ENCODE measurements at places on chromosomes 7 and 10. TPM values are rescaled to one million over a fixed set of nuclear protein-coding genes. Genes with fewer than 3 reads are reported as not detected.
A peak's percentile ranks its signal among the peaks of the same experiment; 100 is the strongest.

Gene ASAH2
- total RNA-seq = 8.3 TPM

DNA sequence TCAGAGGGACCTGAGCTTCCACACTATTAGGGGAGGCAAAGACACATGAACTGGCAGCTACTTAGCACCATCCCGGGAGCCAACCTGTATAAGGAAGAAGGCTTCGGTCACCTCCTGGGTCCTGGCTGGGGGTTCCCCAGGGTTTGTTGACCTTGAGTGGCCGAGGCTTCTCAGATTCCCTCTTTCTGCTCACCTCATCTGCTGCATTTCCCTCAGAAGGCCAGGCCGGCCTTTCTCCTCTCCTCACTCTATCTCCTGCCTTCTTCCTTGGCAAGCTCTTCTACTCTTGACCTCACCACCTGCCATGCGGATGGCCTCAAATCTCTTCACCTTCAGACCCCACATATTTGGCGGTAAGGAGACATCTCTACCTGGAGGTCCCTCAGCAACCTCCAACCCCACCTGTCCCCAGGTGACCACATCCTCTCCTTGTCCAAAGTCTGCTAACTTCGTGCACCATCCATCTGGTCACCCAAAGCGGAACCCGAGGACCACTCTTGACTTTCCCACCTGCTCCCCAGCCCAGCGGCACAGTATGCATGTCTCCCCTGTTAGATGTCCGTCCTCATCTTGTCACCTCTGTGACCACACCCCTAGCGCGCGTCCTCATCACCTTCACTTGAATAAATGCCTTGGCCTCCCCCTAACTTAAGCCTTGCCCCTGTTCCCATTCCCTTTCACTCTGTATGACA lies 133.8 kb upstream of the UNC5B start:
- peak; percentile 34 for DNase-seq

Gene CPN1
- total RNA-seq = 1.3 TPM

DNA sequence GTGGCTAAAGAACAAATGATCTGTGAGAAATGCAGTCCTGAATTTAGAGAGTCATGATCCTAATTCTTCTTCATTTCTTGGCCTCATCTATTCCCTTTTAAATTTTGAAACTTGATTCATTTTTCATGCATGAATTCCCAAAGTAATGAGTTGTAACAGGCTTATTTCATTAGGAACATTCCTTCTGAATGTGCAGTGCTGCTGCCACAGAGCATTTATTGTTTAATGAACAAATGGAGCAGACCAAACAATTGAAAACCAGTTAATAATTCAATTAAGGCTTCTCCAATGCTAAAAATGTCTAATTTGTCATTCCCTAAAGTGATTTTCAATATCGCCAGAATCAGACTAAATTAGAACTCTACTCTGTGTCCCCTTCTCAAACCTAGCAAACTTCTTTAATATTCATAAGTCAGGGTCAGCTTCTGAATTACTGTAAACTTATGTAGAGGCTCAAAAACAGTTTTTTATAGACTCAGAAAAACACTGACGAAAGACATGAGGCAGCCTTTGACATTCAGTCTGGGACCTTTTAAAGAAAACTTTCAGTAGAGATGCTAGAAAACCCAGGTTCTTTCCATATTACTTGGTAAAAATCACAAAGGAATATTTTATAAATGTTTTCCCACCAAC lies 14.5 kb downstream of the LSMEM1 start:
- DNase-seq = no peak

DNA sequence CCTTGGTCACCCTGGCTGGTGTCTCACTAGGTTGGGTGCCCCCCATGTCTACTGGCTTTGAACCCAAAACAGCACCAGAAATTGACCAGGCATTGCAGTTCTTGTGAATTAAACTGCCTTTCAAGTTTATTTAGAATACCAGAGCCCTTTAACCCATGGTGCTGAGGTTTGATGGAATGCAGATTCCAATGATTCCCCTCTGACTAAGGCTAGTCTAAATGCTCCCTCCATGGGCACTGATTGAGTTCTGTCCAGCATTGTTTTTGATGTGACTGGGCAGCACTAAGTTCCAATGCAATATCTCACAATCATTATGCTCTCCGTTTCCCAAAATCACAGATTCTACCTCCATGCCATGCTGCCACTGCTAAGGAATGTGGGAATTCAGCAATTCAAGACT lies 1047.4 kb upstream of the LRRN3 start:
- no peak for DNase-seq

Gene INA
- total RNA-seq = 3.7 TPM

- DNase-seq = no peak
Observed at GRCh38 chr10:3046981-3047547, 20.3 kb upstream of the PFKP start.

DNA sequence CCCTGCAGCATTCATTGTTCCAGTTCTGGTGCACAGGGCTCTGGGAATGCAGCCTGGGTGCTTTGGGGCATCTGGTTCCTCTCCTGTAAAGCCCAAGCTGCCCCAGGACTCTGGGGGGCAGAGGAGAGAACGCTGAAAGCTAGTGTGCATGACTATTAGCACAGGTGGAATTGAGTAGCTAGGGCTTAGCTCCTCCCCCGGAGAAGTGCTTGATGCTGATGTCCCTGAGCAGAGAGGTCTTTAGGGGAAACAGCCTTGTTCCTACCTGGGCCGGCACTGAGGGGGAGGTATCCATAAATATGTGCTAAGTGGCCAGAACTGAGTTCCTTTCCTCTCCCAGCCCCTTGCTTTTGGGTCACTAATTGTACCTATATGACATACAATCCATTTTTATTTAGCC lies 3.9 kb downstream of the ADCY1 start:
- peak; percentile 44 for DNase-seq

- DNase-seq = no peak
Observed at GRCh38 chr7:27113991-27114769, 11.7 kb upstream of the HOXA2 start.

GRCh38 chr7:155867280-155867679 lies 55.0 kb upstream of the SHH start:
- DNase-seq = no peak

Gene CALCR
- total RNA-seq = 16.8 TPM

DNA sequence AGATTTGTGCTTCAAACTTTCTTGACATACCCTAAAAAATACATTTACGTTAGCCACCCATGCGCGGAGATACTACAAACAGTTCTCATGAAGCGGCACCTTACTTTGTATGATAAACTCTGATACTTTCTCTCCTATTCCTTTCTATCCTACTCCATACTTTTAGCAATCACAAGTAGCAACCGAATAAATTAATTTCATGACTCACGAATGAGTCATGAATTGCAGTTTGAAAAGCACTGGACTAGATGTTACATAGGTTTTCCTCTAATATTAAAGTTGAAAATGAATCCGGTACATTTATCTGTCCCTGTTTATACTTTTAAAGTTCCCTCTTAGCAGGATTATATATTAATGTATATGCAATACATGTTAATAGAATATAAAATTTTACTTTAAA lies 67.6 kb downstream of the CUBN start:
- no peak for DNase-seq

DNA sequence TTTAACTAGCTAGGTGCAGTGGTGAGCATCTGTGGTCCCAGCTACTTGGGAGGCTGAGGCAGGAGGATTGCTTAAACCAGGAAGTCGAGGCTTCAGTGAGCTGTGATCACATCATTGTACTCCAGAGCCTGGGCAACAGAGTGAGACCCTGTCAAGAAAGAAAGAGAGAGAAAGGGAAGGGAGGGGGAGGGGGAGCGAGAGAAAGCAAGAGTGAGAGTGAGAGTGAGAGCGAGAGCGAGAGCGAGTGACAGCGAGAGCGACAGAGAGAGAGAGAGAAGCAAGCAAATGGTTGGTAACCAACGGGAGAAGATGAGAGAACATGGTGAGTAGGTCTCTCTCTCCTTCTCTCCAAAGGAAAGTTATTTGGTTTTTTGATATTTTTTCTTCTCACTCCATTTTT lies 69.8 kb upstream of the DGKI start:
- DNase-seq = no peak

GRCh38 chr10:22086730-22087401 lies 83.3 kb upstream of the DNAJC1 start:
- peak; percentile 77 for DNase-seq
